ENCODE measurements at places on chromosomes 5 and 9. TPM values are rescaled to one million over a fixed set of nuclear protein-coding genes. Genes with fewer than 3 reads are reported as not detected.

DNA sequence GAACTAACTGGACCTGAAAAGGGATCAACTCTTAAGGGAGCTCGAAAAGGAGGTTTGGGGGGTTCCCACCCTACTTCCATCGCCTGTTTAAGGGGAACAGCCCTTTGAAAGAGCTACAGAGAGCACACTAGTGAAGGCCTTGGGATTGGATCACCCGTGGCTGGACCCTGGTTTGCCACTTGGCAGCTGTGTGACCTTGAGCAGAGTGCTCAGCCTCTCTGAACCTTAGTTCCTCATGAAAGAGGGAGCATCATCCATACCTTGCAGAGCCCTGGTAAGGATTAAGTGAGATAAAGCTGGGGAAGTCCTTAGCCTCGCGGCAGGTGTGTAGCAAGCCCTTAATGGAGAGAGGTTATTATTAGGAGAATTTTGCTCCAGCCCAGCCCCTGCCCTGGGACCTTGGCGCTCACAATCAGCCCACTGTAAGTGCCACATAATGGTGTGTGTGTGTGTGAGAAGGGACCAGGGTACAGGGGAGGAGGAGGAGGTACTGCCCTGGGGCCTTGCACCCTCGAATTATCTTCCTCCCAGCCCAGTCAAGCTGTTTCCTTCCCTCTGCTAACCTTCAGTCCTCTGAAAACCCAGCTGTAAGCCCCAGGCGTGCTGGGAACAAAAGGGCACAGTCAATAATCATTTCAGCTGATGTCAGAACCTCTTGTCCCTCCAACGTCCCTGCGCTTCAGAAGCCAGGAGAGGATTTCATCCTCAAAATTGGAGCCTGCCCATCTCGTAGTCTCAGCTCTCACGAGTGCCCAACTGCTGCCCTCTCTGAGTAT lies 42.9 kb downstream of the FOXI1 start:
- no peak for DNase-seq

- no peak for DNase-seq
Measured at GRCh38 chr5:5089895-5090649, 50.1 kb upstream of the ADAMTS16 start.

DNA sequence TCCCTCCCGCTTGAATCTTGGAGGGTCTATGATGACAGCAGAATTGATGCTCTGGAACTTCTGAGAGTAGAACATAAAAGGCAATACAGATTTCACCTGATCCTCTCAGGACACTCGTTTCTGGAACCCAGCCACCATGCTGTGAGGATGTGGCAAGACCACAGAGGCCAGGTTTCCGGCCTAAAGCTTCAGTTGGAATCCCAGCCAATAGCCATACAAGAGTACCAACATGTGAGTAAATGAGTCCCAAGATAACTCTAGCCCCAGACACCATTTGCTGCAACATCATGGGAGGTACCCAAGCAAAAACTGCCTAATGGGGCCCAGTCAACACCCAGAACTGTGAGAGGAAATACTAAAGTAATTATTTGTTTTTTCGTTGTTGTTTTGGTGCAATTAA lies 65.7 kb upstream of the MARCHF11 start:
- DNase-seq = no peak

DNA sequence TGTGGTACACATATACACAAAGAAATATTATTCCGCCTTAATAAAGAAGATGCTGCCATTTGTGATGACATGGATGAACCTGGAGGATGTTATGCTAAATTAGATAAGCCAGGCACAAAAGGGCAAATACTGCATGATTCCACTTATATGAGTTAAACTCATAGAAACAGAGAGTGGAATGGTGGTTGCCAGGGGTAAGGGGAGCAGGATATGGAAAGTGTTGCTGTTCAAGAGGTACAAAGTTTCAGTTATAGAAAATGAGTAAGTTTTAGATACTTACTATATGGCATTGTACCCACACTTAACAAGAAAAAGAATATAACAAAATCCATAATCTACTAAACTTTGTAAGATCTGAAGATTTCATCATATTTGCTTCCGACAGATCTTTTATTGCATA lies 252.2 kb downstream of the SYK start:
- no peak for DNase-seq

DNA sequence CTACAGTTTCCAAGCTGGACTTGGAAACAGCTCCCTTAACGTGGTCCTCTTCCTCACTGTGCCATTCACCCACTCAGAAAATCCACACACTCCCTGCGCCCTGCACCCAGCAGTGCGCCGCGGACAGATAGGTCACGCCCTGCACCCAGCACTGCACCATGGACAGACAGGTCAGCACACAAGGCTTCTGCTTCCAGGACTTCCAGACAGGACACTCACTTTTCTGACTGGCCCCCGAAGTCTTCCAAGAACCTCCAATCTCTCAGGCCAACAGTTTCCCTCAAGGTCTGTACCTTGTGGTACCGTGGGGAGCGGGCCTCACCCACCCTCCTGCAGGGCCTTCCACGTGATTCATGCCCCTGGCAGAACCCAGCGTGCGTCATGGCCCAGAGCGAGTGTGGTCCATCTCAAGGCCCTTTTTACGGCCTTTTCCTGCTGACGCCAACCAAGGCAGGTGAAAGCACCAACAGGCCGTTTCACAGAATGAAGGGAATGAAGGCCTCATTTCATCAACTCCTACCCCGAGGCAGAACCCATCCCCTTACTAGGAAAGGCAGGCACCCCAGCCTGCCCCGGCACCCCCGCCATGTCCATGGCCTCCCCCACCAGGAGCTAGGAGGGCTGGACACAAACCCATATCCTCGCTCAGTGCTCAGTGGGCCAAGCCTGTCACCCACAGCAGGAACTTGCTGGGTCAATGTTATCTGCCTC lies 17.3 kb downstream of the VAV2 start:
- no peak for DNase-seq

DNA sequence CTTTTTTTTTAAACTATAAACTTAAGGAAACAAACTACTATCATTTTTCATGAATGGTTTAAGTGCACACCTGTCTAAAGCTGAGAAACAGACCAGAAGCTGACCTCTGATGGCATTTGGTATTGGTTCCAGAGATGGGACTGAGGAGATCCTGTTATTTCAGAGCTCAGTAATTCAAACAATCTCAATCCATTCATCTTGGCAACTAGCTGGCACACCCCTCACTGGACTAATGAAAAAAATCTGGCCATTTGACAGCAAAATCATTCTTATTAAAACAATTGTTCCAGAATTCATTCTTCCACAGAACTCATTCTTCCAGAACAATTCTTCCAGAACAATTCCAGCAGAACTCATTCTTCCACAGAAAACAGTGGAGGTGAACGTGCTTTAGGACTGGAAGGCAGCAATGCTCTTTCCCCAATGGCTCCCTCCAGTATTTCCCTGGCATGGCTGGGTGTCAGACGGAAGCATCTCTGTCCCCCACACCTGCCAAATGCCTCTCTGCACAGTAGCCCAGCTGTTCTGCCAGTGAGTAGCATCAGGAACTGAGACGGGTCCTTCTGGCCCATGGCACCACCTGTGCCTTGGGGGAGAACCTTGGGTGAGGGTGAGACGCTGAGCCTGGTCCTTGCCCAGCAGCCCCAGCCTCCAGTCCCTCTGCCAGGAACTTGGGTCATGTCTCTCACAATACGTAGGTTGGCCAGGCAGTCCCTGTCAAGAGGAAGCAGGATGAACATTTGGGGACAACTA lies 87.5 kb upstream of the EQTN start:
- no peak for DNase-seq

- DNase-seq = no peak
Measured at GRCh38 chr9:111362526-111362925, 32.5 kb upstream of the OR2K2 start.

GRCh38 chr9:33185858-33186257 lies 18.7 kb upstream of the B4GALT1 start:
- DNase-seq = no peak

- no peak for DNase-seq
Measured at GRCh38 chr5:109987355-109987754, 297.6 kb downstream of the MAN2A1 start.

GRCh38 chr5:155700333-155700732 lies 626.6 kb upstream of the SGCD start:
- DNase-seq = no peak

DNA sequence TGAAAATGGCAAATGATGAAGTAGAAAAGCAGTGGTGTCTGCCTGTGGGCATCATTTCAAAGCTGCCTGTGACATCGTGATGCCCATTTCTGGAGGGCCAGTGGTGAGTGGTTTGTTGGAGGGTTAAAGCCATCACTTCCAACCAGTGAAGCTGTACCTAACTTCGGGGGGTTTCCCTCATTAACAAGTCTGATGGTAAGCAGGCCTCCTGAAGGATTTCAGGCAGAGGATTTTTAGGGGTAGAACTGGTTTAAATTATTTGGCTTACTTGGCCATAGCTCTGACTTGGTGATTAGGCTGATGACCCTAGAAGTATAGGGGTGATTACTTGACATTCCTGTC lies 10.7 kb downstream of the TNFAIP8 start:
- DNase-seq = no peak

GRCh38 chr9:123053711-123054110 lies 20.2 kb downstream of the GPR21 start:
- DNase-seq = no peak

- DNase-seq = no peak
Measured at GRCh38 chr5:177600508-177601018, 631 bp downstream of the B4GALT7 start.

DNA sequence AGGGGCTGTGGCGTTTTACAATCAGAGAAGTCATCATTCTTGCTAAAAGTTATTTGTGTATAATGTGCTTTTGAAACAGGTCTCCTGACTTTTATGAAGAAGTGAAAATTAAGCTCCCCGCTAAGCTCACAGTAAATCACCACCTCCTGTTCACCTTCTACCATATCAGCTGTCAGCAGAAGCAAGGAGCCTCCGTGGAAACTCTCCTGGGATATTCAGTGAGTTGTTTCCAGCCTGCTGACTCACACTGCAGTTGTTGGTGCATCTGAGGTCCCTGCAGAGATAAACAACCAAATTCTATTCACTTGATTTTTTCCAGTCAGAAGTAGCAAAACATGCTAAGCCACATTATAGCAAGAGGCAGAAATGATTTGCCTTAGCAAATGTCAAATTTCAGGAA lies 156.7 kb downstream of the DOCK8 start:
- no peak for DNase-seq

DNA sequence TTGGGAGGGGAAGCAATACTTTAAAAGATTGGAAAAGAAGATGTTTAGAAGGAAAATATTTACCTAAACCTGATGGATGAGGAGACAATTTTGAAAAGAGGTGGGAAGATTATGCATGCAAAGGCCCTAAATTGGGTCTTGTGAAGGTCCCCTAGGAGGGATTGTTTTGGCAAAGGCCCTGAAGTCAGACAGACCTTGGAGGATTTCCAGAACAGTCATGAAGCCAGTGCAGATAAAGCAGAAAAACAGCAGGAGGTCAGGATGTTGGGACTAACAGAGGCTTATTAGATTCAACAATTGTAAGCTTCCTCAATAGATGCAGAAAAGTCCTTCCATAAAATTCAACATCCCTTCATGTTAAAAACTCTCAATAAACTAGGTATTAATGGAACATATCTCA lies 361.0 kb upstream of the CDH6 start:
- DNase-seq = no peak

- DNase-seq = no peak
Measured at GRCh38 chr5:138655530-138656190, 80.5 kb upstream of the HSPA9 start.

GRCh38 chr9:77820293-77820954 lies 172.3 kb upstream of the GNA14 start:
- DNase-seq = no peak

- no peak for DNase-seq
Measured at GRCh38 chr5:163094492-163095180, 342.8 kb upstream of the CCNG1 start.

GRCh38 chr5:102536323-102536928 lies 37.6 kb upstream of the SLCO6A1 start:
- no peak for DNase-seq

GRCh38 chr9:89601856-89602562 lies 2.8 kb upstream of the GADD45G start:
- DNase-seq = no peak

GRCh38 chr5:84779186-84779585 lies 394.5 kb upstream of the EDIL3 start:
- DNase-seq = no peak

GRCh38 chr5:157446412-157446935 lies 13.5 kb upstream of the NIPAL4 start:
- DNase-seq = no peak

DNA sequence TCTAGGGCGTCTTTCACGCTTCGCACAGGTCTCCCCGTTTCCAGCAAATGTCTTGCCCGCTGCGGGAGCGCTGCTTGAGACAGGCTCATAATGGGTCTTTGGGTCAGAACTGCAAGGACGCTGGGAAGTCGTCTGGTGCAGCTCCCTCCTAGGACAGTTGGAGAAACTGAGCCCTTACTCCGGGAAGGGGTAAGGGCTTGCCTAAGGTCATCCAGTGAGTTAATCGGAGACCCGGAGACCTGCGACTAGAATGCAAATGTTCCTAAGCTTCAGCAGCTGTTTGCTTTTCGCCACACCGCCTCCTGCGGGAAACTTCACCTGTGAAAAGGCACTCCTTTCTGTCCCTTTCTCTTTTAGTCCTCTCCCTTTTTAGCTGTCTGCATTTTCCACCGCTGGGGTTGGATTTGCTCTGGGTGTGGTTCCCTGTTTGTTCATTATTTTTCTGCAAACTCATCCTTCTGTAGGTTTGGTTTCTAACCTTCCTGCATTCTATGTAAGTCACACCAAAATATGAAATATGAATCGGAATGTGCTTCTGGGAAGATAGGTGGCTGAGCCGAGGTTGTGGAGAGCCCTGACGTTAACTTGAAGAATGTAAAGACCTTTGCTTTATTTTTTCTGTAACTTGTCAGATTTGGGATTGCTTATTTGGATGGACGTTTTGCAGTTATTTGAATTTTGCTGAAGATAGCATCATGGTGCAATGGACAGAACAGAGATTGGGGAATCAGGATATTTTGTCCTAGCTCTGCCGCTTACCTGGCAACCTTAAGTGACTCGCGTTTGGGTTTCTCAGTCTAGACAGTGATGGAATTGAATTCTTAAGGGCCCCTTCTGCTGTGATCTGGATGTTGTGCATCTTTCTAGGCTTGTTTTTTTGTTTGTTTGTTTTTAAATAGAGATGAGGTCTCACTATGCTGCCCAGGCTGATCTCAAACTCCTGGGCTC lies 909 bp downstream of the SLC36A1 start:
- DNase-seq = peak; percentile 16

GRCh38 chr5:166503506-166503905 lies 1787.9 kb upstream of the WWC1 start:
- DNase-seq = no peak

DNA sequence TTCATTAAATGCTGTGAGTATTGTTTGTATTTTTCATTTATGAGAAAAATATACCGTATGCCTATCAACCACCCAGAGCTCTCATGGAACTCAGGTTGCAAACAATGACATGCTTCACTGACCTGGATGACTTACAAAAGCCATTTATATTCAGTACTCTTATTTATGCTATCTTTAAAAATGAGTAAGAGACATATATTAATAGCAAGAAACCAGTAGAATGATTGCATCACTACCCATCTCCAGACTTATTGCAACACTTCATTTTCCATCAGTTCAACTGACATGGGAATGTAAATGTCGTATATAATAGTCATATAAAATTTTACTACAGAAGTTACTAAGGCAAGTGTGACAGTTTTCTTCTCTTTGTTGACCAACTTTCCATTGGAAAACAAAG lies 69.1 kb downstream of the OTP start:
- DNase-seq = no peak

Gene FCN1
- polyA plus RNA-seq = 3.8 TPM

Gene PCDHGA6
- 4.4 TPM for polyA plus RNA-seq

Gene SLC24A2
- polyA plus RNA-seq = 1.2 TPM

Gene LHX3
- not detected for polyA plus RNA-seq

Gene OR13D1
- polyA plus RNA-seq = not detected

Gene TMEM232
- polyA plus RNA-seq = 1.0 TPM

Gene PCDHA9
- polyA plus RNA-seq = not detected

Data from hindlimb muscle (tissue), 1 donor.